Memory B cell (primary cell): ENCODE measurements at places on chromosomes 1 and 21.

GRCh38 chr1:212982430-212983152 lies 32.2 kb downstream of the VASH2 start:
- no peak for DNase-seq

DNA sequence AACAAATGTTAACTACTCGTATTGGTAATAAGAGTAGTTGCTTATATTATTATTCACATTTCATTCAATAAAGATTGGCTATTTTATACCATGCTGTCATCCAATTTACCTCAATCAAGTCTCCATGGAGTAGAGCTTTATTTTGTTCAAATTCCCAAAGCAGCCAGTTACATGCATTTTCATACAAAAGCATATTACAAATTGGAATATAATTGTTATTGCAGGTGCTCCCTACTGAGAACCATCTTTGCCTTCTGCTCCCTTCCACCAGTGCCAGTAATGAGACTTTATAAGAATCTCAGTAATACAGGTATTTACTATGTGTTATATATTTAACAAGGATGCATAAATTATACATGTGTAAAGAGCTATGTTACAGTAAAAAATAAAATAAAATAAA lies 54.2 kb downstream of the FOXJ3 start:
- DNase-seq, result no peak

- DNase-seq, result no peak
Measured at GRCh38 chr1:29172415-29172939, 9.2 kb downstream of the SRSF4 start.

DNA sequence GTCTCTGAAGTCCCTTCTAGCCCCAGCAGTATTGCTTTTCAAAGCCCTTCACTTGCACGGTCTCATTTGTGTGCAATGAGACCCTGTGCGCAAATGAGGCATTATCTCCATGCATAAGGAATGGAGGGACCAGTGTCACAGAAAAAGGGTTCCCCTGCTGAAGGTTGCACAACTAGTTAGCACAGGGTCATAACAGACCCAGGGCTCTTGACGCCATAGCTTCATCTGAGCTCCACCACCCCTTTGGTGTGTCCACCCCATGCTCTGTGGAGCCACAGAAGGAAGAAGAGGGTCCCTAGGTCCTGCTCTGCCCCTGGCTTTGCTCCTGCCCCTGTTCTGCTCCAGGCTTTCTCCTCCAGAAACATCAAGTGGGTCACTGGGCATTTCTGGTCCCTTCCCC lies 12.6 kb downstream of the SH2D2A start:
- no peak for DNase-seq

DNA sequence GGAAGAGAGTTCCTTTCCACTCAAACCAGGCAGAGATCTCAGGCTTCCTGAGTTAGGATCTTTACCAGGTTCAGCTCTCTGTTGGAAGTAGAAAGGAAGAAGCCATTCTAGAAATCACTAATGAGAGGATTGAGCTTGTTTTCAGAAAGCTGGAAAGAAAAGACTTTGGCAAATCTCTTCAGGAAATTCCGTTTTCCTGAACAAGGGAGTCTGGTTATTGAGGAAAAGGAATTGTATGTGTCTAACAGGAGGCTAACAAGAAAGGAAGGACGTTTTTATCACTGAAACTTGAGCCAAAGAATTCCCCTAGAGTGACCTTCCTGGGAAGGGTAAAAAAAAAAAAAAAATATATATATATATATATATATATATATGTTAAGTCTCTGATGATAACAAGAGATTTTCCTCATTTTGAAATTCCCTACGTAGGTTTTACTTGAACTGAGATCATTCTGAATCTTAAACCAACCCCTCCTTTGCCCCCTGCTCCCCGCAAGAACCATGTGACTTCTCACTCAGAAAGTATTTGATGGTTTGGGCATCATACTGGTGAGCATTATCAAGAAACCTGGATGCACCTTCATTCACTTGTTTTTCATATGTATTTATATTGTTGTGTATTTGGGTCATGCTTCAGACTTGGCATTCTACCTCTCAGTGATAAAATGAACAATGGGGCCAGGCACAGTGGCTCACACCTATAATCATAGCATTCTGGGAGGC lies 98.4 kb upstream of the BMP8A start:
- DNase-seq, result no peak

- DNase-seq, result no peak
Measured at GRCh38 chr1:109901141-109901523, 9.5 kb upstream of the CSF1 start.

- DNase-seq, result no peak
Measured at GRCh38 chr1:56627636-56628039, 17.5 kb upstream of the PRKAA2 start.

- no peak for DNase-seq
Measured at GRCh38 chr1:243496187-243496646, 240.4 kb downstream of the SDCCAG8 start.

DNA sequence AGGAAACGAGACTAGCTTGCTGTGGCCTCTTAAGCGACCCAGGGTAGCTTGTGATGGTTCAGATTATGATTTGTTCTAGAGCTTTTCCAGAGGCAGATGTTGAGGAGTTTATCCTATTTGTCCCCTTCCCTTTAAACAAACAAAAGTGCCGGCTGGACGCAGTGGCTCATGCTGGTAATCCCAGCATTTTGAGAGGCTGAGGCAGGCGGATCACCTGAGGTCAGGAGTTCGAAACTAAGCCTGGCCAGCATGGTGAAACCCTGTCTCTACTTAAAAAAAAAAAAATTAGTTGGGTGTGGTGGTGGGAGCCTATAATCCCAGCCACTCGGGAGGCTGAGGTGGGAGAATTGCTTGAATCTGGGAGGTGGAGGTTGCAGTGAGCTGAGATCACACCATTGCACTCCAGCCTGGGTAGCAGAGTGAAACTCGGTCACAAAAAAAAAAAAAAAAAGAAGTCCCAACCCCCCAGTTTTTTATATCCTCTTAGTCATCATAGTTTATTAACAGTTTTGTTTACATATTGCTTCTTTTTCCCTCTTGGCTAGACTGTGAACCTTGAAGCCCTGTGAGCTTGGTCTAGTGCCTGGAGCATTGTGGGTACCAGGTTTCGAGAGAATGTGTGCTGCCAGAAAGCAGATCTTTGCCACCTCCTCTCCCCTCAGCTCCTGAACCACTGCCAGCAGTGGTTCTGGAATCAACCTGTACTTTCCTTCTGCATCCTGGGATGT lies 29.8 kb downstream of the MAPKAPK2 start:
- no peak for DNase-seq

DNA sequence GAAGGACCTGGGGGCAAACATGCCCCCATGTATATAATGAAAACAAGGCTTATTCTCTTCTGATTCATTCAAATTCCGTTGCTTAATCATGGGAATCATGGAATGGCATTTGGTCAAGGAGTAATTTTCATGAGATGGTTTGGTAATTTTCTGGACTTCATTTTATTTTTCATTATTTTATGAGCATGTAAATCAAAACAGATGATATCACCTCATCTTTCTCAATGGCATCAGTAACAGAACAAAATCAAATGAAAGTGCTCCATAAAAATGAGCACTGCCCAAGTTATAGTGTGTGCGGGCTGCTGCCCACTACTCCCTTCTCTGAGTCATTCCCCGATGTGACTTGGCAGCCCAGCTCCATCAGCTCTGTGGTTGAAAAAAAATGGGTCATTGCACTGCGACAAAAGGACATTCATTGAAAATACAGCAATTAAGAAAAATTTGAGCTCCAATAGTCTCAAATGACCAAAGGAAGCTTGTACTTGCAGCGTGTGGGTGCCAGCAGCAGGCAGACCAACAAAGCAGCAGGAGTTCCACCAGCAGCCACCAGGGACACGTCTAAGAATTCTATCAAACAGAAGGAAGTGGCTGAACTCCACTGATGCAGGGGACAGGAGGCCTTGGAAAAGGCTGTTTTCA lies 84.3 kb upstream of the VAV3 start:
- DNase-seq, result peak; percentile 5

DNA sequence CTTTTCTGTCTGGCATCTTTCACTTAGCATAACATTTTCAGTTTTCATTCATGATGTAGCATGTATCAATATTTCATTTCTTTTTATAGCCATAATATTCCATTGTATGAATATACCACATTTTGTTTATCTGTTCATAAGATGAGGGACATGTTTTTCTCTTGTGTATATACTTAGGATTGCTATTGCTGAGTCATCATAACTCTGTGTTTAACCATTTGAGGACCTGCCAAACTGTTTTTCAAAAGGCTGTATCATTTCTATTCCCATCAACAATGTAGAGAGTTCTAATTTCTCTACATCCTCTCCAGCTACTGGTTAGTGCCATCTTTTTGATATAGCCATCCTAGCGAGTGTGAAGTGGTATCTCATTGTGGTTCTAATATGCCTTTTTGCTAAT lies 26.2 kb downstream of the MPZL1 start:
- no peak for DNase-seq

DNA sequence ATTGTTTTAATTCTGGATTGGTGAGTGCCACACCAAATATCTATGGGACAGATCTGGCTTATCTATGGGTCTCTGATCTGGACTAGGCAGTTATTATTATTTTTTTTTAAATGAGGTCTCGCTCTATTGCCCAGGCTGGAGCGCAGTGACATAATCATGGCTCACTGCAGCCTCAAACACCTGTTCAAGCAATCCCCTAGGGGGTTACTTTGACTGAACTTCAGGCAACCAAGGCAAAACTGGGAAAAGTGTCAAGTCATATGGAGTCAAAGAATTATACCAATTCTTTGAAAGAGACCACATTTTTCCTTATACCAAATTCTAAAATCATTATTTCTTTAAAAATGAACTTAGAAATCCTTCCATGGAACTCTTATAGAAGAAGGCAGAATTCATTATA lies 129.1 kb upstream of the HOOK1 start:
- DNase-seq, result no peak

- DNase-seq, result no peak
Measured at GRCh38 chr1:3674100-3675094, 22.1 kb downstream of the TP73 start.

- DNase-seq, result no peak
Measured at GRCh38 chr1:230750576-230750975, 3.4 kb downstream of the CAPN9 start.

DNA sequence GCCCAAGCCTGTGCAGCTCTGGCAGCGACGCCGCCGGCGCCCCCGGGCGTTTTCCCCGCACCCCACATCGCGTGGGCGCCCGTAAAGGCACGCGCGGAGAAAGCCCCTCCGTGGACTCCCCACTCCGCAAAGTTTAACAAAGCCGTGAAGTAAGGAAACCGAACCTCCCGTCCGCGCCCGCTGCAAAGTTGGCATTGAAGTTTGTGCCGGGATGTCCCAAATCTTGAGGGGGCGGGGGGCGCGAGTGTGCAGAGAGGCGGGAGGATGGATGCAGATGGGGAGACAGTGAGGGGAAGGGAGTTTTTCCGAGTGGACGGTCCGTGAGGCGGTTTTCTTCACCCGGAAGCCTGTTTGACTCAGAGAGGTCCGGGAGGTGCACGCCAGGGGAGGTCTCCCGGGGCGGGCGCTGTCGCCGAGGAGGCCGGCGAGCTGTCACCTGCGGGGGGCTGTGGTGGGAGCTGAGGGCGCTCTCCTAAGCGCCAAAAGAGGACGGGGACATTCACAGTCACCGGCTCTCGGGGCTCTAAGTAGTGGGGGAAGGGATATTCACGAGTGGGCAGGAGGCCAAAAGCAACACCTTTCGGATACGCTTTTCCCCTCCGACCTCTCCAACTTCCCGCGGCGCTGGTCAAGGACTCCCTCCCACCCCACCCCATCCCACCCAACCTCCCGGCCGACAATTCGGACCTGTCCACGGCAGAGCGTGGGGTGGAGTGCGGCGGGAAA lies 1.3 kb downstream of the WLS start:
- no peak for DNase-seq

GRCh38 chr1:30413111-30413440 lies 310.3 kb downstream of the MATN1 start:
- peak; percentile 2 for DNase-seq

DNA sequence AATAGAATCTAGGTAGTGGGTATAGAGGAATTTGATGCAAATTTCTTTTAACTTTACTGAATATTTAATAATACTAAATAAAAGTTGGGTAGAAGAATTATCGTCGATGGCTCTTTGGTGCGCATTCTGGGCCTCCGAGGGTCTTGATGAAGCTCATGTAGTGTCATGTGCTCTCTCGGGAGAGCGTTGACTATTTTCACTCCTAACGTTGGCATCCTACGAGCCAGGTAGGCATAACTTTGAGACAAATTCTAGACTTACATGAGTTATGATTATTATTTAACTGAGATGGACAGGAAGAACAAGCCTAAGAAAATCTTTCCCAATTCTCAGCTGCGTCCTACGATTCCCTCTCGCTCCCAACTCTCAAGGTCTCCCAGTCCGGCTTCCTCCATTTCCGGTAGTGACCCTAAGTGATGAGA lies 550 bp upstream of the PCAT6 start:
- DNase-seq, result no peak
